ENCODE measurements at places on chromosomes 12 and 14.

DNA sequence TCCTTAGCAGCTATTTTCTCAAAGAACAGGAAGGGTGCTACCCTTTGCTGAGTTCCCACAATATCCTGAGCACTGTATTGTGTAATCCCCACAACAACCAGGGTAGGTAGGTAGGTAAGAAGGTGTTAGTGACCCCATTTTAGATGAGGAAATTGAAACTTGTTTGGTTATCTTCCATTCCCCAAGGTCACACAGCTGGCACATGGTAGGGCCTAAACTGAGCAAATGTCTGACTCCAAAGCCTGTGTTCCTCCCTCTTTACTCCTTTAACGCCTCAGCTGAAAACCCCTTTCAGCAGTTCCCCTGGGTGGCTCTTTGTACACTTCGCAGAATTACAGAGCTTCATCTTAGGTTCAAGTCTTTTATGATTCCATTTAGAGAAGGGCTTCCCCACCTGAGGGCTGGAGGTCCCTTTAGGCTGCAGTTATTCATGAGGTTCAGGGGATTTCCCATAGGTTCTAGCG is 26.5 kb upstream of the RIC8B start:
- no peak for DNase-seq

- no peak for DNase-seq
Observed at GRCh38 chr14:68966872-68967301, 12.2 kb downstream of the ACTN1 start.

- DNase-seq = no peak
Observed at GRCh38 chr12:105492591-105493545, 162.4 kb downstream of the C12orf75 start.

DNA sequence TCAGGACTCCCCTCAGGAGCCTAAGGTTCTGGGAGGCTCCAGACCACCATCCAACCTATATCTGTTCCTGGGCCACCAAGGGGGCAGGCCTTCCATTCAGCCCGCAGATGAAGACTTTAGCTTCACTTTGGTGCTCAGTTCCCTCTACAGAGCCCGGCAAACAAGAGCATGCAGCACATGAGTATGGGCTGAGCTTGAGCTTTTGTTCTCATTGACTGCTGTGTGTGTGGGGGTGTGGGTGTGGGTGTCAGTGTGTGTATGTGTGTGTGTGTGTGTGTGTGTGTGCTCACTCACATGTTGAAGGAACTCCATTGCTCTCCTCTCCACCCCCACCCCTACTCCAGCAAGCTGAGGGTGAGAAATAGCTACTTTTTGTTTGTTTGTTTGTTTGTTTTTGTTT is 219.1 kb downstream of the ZFP36L1 start:
- DNase-seq = no peak

DNA sequence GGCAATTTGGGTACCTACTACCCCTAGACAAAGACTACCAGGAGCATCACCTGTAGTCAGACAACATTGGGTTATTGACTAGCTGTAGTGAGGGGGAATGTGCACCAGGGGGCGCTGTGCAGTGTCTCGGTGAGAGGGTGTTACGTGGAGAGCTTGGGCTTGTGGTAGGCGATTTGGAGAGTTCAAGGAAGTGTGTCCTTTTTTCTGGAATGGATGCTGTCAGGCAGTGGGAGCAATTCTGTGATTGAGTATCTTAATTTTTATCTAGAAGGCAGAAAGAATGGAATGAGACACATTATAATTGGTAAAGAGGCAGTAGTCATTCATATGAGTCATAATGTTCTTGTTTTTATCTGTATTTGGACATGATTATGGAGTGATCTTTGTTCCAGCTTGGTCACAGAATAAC is 187.7 kb downstream of the GALC start:
- no peak for DNase-seq

DNA sequence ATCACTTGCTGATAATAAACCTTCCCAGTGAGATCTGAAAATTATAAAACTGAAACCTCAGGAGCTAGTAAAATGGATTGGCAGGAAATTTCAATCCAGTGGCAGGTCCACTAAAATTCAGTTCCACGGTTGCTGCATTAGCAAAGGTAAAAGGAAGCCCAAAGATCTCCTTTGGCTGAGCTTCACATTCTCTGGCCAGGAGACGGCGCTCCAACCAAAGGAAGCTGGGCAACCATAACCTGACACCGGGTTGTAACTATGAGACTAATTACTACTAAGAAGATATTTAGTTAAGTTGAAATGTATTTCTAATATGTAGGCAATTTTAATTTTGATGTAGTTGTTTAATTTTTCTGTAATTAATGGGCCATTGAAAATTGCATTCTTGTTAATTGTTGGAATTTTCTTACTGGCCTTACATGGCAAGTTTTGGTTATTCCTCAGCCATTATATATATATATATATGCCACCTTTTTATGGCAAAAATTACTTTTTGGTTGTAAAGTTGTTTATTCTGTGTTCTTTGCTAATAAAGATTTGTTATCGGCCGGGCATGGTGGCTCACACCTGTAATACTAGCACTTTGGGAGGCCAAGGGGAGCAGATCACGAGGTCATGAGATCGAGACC is 17.0 kb downstream of the OR8S1 start:
- peak; percentile 0 for DNase-seq

DNA sequence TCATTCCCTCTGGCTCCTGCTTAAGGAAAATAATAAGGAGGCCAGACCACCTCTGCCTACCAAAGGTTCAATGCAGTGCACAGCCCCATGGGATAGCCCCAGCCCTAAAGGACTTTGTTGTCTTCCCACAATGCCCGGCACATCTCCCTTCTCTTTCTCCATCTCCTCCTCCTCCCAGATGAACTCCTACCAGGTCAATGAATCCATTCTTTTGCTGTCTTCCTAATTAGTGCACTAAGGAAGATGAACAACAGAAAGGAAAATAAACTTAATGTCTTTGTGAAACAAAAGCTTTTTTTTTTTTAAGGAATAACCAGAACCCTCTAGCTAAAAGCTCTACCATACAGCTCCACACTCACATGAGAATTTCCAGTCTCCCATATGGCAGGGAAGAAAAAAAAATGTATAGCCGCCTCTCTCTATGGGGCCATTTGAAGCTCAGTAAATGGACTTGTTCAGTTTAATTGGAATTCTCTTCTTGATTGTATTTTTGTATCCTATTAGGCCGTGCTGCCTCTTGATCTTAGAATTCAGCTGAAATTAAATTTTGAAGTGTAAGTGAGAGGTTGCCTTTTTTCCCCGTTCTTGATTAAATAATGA is 41.8 kb upstream of the HSPB8 start:
- no peak for DNase-seq

All from NCI-H345 (cell line).